ENCODE measurements at places on chromosomes 4 and X.

- no peak for DNase-seq
Observed at GRCh38 chrX:100994352-100995281, 25.1 kb downstream of the ARL13A start.

GRCh38 chrX:153610836-153611213 is 11.9 kb upstream of the CCNQ start:
- DNase-seq: no peak

DNA sequence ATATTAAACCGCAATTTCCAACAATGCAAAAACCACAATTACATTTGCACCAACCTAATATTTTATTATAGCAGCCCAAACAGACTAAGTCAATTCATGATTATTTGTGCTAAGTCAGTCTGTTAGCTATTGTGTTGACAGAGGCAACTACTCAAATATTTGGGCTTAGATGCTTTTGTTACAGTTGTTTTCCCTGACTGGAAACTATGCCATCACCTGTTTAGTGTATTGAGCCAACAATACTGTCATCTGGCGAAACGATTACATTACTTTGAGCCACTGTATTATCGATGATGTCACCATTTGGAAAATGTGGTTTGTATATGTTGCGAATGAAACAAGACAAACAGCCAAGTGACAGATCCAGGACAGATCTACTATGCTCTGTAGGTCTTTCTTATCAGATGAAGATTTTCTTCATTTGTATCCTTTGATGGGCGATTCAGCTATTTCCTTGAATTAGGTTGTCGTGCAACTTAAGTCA is 38.7 kb upstream of the INTS6L start:
- no peak for DNase-seq

- no peak for DNase-seq
Observed at GRCh38 chrX:41337140-41337539, 3.2 kb downstream of the DDX3X start.

All from T-cell (primary cell).